ENCODE measurements at places on chromosomes 2 and 18.

DNA sequence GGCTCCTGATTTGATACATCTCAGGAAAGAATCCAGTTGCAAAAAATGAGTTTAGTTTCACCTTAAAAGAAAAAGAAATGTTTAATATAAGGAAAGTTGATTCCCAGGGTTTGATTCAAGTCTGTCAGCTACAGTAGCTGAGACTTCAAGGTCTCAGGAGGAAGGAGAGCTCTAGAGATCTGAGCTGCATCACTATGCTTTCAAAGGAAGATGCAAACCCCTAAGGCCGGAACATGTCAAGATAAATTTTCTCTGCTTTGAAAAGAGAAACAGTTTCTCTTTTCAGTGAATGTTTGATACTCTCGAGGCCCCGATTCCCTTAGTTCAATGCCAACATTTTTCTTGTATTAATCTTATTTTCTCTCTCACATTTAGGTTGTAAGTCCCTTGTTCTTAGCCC is 128.6 kb downstream of the RGPD3 start:
- no peak for DNase-seq

- DNase-seq = no peak
Observed at GRCh38 chr2:127421116-127421800, 3.0 kb downstream of the PROC start.

GRCh38 chr2:140242889-140243288 is 1462.7 kb upstream of the NXPH2 start:
- DNase-seq = no peak

DNA sequence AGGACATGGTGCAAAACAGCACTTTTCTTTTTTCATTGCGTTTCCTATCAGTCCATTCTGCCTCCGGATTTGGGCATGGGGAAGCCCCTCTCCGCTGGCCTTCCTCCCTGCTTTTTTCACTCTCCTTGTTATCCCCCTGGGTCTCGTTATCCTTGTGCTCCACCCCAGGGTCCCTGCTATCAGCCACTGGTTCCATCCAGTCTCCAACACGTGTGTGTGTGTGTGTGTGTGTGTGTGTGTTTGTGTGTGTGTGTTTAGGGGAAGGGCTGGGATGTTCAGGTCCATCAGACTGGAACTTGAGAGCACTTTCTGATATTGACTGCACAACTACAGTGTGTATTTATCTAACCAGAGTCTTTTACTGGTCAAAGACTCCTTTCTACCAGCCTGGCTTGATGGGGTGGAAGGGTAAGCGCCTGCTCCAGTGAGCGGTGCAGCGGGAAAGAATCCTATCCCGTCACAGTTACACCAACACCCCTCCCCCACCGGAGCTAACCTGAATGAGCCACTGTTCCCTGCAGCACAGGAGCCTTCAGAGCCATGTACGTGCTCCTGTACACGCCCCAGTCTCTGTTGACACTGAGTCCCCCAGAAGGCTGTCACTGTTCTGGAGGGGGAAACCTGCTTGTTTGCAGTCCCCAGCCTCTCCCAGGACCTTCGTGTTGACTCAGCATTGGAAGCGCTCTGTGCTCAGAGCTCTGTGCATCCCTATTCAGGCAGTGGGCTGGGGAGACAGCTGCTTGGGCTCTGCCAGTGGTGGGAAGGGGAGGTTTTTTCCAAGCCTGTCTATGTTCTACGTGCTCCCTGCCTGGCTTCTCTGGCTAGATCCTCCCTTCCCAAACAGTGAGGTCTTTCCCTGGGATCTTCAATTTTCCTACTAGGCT is 4.6 kb downstream of the INHA start:
- DNase-seq = no peak

DNA sequence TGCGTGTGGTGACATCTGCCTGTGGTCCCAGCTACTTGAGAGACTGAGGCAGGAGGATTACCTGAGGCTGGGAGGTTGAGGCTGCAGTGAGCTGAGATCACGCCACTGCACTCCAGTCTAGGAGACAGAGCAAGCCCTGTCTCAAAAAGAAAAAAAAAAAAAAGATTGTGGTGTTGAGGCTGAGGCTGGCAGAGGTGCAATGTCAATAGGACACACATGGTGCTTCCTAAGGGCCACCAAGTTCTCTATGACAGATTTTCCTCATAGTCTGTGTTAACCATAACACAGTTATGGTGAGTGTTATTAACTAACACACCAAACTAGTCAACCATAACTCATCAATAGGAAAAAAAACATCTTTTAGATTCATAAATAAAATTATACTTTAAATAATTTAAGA is 494.4 kb downstream of the TMX3 start:
- DNase-seq = no peak

GRCh38 chr18:48460929-48461583 is 51.9 kb upstream of the ZBTB7C start:
- no peak for DNase-seq

DNA sequence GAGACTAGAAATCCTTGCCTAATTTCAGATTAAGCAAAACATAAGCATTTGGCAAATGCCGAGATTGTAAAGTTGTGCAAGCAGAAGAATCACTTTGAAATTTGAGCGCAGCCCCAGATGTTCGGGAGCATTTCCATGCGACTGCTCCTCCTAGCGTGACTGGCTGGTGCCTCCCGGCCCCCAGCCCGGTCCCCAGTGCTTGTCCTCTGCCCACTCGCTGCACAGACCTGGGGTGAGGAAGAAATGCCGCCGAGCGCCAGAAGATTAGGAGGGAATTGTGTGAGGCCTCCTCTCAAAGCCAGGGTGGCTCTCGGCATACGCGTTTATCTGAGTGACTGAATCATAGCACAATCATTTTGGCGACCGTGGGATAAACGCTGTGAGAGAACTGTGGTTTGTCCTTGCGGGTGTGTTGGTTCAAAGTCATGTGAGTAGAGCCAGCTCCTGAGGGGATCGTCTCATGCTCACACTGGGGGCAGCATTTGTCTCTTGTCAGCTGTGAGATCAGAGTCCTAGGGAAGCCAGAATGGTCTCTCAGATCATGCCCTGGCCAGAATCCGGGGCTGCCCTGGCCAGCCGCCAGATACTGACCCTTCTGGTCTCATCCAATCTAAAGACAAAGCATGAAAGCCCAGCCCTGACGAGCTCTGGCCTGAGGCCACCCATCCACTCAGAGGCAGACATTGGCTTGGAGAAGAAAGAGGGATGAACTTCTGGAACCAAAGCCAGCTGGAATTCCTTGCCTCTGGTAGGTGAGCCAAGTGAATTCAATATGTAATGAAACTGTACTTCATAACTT is 189.3 kb downstream of the SH3RF3 start:
- no peak for DNase-seq

- peak; percentile 58 for DNase-seq
Observed at GRCh38 chr2:88692187-88692586, 714 bp downstream of the RPIA start.

GRCh38 chr2:110126906-110127305 is 11.3 kb upstream of the MALL start:
- DNase-seq = no peak

- no peak for DNase-seq
Observed at GRCh38 chr2:177983183-177983788, 89.3 kb downstream of the PDE11A start.

- no peak for DNase-seq
Observed at GRCh38 chr18:41170346-41170745, 784.7 kb upstream of the PIK3C3 start.

DNA sequence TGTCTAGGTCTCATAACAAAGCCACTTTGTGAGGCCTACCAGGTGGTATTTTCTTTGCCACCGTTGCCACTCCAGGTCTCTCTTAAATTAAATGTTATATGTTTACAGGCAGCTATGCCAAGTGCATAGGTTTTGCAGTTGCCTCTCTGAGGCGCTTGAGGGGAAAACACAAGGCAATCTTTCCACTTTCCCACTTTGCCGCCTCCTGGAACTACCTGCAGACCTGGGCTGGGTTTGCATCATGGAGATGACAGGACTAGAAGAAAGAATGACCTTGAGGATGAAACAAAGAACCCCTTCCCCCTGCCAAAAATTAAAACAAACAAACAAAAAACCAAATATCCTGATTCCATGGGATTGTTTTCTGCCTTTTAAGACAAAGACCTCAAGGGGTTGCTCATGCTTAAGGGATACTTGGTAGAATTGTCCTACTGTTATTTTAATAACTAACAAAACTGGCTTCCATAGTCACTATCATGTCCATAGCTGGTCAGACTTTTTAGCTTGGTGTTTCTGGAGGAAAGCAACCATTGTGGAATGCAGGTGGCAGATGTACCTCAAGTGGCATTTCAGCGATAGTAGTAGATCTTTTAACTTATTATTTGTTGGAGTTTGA is 159.9 kb downstream of the PRPF40A start:
- no peak for DNase-seq

GRCh38 chr2:240962300-240963064 is 35.9 kb upstream of the SNED1 start:
- no peak for DNase-seq

- DNase-seq = no peak
Observed at GRCh38 chr2:216920937-216921456, 61.1 kb upstream of the TNP1 start.

- no peak for DNase-seq
Observed at GRCh38 chr18:44887227-44887631, 206.5 kb downstream of the SETBP1 start.

GRCh38 chr2:228864131-228864530 is 407.0 kb downstream of the PID1 start:
- DNase-seq = no peak

- no peak for DNase-seq
Observed at GRCh38 chr2:177359836-177360595, 32.6 kb upstream of the AGPS start.

DNA sequence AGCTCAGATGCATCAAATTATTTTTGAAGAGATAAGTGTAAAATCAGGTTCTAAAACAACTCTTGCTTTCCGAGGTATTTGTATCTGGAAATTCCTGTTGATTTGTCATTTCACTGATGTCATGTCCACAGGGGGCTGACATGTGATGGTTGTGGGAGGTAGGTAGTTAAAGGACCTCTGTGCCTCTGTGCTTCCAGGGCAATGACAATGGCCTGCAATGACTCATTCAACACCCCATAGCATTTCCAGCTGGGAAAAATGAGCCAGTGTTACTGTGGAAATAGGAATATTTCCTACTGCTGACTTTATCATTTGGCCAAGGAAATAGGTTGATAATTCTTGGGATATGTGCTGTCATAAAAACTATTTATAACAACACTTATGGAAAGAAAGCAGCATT is 86.2 kb upstream of the CCDC195 start:
- DNase-seq = no peak

- no peak for DNase-seq
Observed at GRCh38 chr2:127464470-127465257, 46.4 kb downstream of the PROC start.

DNA sequence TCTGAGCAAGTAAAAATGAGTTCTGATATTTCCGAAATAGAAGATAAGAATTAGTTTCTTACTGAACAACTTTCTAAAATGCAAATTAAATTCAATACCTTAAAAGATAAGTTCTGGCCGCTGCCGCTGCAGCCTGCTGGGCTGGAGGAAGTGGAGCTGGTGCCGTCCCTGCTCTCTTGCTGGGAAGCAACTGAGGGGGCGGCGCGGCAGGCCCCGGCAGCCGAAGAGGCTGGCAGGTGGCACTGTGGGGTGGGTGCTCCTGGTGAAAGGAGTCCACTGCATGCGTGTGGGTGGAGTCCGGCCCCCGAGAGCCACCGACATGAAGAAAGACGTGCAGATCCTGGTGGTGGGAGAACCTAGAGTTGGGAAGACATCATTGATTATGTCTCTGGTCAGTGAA is 89.5 kb upstream of the ZNF519 start:
- DNase-seq = no peak

- DNase-seq = no peak
Observed at GRCh38 chr2:23940718-23941620, 706 bp downstream of the UBXN2A start.

GRCh38 chr18:75167759-75168618 is 41.0 kb downstream of the PTGR3 start:
- DNase-seq = no peak

GRCh38 chr2:46368401-46368800 is 71.2 kb downstream of the EPAS1 start:
- no peak for DNase-seq

DNA sequence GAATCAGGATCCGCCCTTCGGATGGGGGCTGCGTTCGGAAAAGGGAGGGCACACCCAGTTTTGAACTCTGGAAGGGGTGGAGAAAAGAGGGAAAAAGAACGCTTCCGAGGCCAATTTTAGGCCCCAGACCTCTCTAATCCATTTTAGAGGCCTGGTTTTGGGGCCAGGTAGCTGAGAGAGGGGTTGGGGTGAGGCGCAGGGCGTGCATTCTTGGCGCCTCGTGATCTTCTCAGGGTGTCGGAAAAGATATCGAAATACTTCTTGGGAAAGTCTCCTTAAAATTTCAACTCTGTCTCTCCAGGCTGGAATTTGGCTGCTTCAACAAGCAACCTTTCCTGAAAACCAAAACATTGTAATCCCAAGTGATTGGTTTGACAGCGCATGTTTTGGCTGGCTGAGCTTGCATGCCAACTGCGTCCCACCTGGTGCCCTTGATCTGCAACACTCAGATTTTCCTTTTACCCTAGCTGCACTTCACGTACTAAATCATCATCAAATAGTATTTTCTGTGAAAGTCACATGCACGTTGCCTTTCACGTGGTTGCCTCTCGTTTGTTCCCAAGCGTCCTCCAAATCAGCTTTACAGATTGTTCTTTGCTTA is 864 bp upstream of the XPO1 start:
- DNase-seq = no peak

- DNase-seq = no peak
Observed at GRCh38 chr18:70368903-70369302, 80.1 kb downstream of the SOCS6 start.

DNA sequence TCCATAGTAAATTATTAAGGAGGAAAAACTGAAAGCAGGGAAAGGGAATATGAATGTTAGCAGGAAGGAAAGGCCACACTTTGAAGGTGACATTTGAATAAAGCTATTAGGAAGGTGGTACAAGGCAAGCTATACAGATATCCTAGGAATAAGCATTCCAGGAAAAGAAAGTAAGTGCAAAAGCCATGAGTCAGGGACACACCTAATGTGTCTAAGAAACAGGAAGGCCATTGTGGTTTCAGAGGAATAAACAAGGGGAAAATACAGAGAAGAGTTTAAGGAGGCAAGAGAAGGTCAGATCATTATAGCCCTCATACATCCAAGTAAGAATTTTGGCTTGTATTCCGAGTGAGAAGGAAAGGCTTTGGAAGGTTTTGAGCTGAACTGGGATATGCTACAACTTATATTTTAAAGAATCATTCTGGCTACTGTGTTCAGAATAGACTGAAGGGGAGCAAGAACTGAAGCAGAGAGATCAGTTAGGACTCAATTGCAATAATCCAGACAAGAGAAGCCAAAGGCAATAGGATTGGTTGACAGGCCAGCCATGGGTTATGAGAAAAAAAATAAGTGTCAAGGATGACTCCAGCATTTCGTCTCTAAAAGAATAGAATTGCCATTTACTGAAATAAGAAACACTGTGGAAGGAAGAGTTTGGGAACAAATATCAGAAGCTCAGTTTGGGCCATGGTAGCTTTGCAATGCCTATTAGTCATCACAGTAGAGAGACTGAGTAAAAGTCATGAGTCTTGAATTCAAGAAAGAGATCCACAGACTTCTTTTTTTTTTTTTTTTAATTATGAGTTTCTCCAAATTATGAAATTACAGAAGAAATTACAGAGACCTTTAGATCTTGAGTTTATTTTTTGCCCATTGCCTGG is 11.3 kb downstream of the RAD51AP2 start:
- DNase-seq = no peak

GRCh38 chr18:9177466-9177865 is 40.9 kb downstream of the ANKRD12 start:
- DNase-seq = no peak
